ENCODE measurements at places on chromosomes 11 and 22.

DNA sequence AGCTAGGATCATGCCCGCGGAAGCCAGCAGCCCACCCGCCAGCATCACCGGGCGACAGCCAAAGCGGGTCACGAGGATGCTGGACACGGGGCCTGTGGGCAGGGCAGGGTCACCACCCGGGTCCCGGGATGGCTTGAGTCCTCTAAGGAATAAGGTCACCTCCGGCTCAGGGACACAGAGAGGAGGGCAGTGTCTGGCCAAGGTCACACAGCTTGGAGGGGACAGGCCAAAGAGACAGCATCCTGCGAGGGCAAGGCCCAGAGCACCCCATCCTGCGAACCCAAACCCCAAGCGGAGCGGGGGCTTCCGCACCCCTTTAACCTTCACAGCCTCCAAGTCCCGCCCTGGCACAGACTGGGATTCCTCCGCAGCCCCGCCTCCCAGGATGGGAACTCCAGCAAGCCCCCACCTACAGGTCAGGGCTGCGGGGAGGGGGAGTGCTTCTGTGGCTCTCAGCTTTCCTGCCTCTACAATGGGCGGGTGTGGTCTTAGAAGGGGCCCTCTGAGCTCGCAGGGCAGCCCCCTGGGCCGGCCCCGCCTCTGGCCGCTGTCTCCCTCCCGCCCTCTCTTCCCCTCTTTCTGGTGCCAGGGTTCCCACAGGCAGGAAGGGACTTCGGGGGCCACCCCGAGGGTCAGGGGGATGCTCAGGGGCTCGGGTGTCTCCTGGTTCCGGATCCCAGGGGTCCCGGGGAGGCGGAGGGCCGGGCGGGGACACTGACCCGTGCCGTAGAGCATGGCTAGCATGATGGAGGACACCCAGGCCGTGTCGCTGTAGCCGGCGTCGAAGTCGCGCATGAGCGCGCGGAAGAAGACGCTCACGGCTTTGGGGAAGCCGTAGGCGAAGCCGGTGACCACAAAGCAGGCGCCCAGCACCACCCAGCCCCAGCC, 1.8 kb downstream of the SLC16A8 start:
- no peak for DNase-seq

DNA sequence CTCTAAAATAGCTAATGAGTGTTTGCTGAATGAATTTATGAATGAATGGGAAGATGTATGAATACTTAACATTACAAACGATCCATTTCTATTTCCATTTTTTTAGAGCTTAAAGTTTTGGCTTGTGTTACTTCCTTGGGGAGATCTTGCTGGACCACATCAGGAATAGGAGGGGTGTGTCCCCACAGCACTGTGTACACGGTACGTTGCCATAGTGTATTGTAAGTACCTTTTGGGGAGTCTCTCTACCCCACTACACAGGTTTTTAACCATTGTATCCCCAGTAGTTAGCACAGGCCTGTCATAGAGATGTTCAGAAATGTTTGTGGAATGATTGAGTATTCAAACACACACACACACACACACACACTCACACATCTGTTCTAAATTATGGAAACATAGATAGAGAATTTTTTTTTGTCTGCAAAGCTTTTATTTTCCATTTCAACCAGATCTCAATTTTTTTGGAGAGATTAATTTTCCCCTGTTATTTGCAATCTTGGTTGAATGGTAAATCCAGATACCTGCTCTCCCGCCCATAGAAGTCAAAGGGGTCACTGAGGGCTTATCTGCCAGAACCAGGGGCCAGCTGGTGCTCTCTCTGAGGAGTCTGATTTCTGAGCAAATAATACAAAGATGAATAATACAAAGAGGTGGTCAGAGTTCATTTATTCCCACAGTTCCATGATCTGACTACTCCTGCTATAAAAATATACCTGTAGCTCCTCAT, 471.0 kb downstream of the INSC start:
- no peak for DNase-seq

DNA sequence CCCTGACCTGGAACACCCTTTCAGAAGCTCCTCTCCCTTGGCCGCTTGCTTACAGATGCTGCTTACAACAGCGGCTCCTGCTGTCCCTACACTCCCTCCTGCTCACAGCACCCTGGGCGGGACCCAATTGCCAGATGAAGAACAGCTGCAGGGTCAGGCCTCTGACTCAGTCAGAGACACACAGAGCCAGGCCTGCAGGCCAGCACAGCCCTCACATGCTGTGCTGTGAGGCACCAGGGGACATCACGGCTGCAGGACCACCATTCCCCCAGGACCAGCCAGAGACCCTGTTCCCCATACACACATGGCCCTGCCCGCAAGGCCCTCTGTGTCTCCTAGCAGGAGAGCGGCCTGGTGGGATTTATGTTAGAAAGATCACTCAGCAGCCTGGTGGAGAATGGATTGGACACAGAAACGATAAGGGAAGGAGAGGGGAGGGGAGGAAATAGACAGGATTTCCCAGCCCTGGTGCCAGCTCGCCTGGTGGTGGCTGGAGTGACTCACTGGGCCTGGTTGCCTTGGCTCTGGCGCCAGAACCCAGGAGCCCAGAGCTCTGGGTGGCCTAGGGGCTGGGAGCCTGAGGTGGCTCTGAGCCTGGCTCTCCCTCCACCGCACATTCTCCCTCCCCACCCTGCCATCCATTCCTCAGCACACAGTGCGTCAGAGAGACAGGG, 6.7 kb downstream of the CAPN5 start:
- DNase-seq, result no peak

DNA sequence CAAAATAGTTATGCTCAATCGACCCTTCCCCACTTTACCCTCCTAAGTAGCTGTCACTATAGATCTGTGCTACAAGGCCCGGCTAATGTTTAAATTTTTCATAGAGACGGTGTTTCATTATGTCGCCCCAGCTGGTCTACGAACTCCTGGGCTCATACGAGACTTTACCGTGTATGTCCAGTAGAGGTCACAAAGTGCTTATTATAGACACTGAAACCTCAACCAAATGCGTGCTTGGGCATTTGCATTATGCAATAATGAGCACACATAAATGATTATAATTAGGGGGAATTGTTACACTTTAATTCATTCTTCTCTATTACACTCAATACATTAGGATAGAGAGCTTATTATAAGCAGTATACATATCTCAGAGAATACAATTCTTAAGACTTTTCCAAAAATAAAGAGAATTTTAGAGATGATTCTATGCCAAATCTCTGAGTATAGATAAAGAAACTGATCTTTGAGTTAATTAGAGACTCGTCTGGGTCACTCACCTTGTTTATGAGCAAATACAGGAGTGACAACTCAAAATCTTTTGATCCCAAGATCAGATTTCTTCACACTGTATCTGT, 12.5 kb upstream of the MRPL16 start:
- no peak for DNase-seq

DNA sequence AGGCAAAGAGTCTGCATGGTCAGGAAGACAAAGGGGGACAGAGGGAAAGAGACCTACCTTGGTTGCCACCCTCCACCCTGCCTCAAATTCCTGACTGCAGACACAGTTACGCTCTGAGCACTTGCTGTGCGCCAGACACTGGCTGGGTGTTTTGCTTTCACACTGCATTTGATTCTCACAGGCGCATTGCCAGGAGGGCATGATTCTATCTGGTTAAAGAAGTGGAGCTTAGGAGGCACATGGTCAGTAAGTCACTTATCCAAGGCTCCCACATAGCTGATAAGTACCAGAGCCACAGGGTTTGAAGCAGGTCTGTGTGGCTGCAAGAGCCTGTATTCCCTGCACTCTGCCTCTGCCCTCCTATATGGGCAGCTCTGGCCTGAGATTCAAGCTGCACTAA, 103.9 kb downstream of the TIMP3 start:
- DNase-seq, result no peak

DNA sequence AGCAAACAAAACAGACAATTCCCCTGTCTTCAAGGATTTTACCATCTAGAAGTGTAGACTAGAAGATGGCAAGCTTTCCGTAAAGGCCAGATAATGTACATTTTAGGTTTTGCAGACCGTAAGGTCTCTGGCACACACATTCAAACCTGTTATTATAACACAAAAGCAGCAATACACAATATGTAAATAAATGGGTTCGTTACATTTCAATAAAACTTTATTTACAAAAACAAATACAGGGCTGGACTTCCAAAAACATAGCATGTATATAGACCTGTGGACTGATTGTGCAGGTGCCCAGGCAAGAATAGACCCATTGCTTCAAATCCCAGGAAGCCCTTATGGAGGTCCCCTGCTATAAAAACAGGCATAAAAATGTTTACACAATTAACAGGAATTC, 27.1 kb upstream of the MS4A6A start:
- no peak for DNase-seq

- DNase-seq, result peak; percentile 91
Measured at GRCh38 chr11:65261591-65262380, at the start of gene POLA2. Gene POLA2 (plus strand): TSS chr11:65261962. CDS start chr11:65262293, 331 bp downstream.

DNA sequence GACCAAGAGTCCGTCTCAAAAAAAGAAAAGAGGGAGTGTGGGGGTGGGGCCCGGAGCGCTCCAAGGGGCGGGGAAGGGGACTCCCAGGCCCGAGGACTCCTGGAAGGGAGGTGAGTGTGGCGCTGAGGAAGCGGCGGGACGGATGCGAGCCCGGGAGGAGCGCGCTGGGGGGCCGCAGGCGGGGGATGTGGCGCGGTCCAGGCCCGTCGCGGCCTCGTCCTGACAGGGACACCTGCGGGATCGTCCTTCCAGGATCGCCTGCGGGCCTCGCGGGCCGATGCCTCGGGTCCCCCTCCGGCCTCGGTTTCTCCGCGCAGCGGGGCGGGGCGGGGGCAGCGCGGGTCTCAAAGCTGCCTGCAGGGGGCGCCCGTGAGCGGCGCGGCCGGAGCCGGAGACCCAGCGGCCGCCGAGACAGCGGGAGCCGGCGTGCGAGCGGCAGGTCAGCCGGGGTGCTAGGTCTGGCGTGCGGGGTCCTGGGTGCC, 3.8 kb upstream of the ADORA2A start:
- DNase-seq, result peak; percentile 92

GRCh38 chr11:129314371-129314770, 61.3 kb upstream of the BARX2 start:
- DNase-seq, result no peak

GRCh38 chr11:104649002-104649401, 249.3 kb downstream of the CASP12 start:
- no peak for DNase-seq

- no peak for DNase-seq
Measured at GRCh38 chr22:35834061-35834460, 116.4 kb downstream of the APOL5 start.

DNA sequence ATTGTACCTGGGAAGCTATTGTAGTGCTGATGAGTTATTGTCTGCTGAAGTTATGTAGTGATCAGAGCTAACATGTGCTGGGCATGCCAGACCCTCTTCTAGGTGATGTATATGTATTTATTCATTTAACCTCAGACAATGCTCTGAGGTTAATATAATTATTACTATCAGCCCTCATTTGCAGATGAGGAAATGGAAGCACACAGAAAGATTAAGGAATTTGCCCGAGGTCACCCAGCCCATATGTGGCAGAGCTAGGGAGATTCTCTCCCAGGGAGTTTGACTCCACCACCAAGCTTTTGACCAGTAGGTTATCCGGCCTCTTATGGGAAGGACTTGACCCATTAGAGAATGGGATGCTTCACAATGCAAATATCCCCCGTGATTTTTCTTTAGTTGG, 114.2 kb upstream of the NAV2 start:
- no peak for DNase-seq

- DNase-seq, result no peak
Measured at GRCh38 chr11:3086671-3087150, 29.5 kb upstream of the CARS1 start.

- no peak for DNase-seq
Measured at GRCh38 chr22:35854334-35854733, 136.7 kb downstream of the APOL5 start.

DNA sequence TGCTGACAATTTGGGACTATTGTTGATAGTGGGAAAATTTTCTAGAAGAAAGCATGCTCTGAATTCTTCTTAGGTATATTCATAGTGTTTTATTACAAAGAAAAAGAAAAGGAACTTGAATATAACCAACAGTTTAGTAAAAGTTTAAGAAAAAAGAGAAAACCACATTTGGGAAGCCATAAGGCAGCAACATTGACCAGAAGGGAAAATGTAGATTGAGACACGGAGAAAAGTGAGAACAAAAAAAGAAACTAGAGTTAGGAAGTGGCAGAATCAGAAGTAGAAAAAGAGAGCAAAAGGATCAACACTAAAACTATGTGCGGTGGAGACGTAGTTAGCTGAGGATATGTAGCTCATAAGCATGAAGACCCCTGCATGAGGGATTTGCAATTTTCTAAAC, 1398.2 kb downstream of the LRRC4C start:
- DNase-seq, result no peak

DNA sequence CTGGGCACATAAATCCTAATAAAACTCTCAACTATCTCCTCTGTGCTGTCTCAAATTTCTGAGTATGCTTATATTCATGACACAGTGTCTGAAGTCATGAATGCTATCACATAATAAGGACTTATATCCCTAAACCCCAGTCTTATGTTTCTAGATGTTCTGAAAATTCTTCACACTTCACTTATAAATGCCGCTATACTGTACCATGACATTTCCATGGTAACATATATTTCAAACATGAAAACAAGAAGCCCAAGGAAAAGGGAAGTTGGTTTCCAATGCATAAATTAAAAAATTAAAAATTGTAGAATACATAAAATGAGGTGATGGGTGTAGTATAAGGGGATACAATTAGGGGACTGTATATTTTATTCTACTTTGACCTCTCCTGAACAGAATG, 11.7 kb downstream of the GVQW3 start:
- DNase-seq, result no peak

DNA sequence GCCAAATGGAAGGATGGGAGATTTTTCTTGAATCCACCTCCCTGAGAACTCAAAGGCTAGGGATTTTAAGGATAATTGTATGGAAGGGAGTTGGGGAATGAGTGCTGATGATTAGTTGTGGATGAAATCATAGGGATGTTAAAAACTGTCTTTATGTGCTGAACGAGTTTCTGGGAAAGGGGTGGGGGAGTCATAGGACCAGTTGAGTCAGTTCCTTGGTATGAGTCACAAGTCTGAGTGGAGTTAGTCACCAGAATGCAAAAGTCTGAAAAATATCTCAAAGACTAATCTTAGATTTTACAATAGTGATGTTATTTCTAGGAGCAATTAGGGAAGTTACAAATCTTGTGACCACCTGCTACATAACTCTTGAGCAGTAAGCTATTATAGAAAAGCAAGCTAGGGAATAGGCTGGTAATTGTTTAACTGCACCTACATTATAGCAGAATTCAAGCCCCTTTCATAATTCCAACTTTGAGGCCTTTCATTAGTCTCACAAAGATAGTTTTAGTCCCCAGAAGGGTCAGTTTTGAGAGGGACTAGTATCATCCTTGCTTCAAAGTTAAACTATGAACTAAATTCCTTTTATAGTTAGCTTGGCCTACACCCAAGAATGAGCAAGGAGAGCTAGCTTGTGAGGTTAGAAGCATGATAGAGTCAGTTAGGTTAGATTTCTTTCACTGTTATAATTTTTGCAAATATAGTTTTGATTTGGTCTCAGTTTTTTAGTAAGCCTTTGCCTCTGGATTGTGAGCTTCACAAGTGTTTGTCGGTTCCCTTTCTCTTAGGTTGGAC, 668.0 kb downstream of the ETS1 start:
- no peak for DNase-seq

- DNase-seq, result peak; percentile 68
Measured at GRCh38 chr11:7512525-7513233, 1.1 kb upstream of the PPFIBP2 start.

Measured in GM19239 (cell line).